ENCODE measurements at places on chromosomes 5 and 9.

DNA sequence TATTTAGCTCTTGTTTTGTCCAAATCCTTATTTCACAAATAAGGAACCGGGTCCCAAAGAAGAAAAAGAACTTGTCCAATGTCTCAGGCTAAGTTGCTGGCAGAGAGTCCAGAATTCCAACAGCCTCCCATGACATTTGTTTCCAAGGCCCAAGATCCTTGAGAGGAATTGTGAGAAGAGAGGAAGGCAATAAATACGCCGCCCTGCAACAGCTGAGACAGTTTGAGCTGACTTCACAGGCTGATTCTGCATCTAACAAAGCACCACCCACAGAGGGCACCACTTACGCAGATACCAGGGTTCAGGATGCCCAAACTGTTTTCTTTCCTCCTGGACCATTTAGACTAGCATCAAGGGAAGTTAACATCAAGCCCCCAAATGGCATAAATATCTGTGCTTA is 211.3 kb downstream of the FAM114A2 start:
- no peak for DNase-seq

DNA sequence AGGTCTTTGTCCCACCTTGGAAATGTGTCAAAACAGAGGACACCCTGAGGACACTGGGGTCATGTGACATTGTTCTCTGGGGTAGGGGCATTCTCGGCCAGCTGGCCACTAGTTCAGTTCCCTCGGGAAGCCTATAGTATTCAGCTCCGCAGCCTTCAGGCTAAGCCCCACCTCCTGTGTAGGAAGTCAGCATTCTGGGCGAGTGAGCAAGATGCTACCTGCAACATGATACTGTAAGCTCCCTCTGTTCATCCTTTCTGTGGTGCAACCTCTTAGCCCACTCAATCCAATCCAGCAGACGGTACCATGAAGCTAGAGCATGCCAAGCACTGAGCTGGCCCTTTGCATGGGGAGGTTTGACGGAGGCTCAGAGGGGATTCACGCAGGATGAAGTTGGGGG is 5.3 kb downstream of the NTNG2 start:
- DNase-seq = no peak

GRCh38 chr5:154286557-154286956 is 96.0 kb downstream of the GALNT10 start:
- DNase-seq = no peak

DNA sequence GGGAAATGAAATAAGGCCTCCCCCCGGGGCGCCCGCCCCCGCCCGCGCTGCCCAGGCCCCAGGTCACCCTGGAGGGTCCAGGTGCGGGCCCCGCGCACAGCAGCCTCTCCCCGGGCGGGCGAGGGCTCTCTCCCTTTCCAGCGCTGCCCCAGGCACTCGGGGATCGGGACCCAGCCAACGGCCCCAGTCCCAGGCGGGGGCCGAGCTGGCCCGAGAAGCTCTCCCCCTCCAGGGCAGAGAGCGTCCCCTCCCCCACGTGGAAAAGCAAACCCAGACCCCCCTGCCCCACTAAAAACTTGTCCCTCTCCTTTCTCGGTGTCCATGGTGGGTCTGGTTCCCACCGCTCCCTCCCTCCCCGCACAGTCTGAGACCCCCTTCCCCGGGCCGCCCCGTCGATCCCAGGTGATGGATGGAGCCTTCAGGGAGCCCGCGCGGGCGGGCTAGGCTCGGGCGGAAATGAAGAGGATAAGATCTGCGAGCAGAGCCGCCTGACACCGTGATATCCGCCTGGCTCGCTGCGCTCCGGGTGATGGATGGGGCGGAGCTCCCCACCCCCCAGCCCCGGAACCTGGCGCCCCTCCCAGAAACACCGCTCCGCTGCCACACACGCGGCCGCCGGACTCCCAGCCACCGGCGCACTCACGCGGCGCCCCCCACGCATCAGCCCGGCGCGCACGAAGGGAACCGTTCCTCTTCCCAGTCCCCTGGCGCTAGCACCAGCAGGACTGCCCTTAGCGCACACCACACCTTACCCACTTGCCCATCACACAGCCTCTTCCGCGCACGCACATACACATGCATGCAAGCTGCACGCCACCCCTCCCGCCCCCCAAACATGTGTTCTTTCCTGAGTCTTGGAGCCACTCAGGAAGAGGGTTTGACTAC is 81.7 kb upstream of the ZBTB43 start:
- DNase-seq = peak; percentile 66

DNA sequence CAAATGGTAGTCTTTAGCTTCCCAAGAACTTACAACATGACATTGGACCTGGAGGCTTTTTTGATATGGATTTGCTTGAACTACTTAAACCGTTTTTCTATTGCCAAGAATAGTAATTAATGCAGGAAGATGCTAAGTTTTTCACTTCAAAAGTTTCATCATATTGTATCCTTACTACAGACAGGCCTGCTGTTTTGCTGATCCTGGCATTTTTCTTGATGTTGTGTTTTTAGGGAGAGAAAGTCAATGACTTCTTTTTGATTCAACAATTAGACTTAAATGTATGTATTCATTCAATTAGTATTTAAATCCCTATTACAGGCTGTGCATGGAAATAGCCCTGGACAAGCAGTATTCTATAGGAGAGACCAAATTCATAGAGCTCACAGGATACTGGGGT is 172.7 kb downstream of the TRPM3 start:
- DNase-seq = no peak

DNA sequence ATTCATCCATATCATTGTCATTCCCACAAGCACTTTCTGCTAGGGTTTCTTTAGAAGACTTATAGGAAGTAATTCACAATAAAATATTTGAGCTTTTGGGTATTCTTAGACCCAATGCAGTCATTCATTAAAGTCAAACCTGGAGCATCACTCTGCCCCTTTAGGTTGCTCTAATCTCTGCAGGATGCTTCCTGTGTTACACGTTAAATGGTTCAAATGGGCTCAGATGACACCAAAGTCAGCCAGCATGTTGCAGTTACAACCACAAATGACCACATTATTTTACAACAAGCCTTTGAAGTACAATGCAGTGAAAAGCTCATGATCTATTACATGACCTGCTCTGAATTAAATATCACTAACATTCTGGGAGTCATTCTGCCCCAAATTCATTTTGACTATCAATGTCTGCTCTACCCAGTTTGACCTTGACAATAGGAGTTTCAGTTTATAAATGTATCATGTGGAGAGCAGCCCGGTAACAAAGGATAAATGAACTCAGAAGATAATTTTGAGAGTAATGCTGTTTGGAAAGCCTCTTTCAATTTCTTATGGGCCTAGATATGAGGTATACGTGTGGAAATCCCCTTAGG is 668.6 kb upstream of the DMAC1 start:
- no peak for DNase-seq

GRCh38 chr5:85108471-85108870 is 723.8 kb upstream of the EDIL3 start:
- DNase-seq = no peak

GRCh38 chr5:34854459-34855174 is 15.7 kb downstream of the TTC23L start:
- no peak for DNase-seq

DNA sequence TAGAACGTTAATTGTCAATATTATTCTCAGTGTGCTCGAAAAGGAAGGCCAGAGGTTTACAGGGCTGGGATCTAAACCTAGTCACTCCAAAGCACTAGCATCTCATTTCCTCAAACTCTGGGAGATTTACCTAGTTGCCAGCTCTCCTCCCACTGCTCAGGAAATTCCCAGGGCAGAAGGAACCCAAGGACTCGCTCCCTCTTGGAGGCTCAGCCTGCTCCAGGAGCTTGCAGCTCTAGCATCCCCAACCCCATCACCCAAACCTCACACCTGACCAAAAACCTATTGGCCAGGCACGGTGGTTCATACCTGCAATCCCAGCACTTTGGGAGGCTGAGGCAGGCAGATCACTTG is 26.0 kb downstream of the SERINC5 start:
- no peak for DNase-seq

DNA sequence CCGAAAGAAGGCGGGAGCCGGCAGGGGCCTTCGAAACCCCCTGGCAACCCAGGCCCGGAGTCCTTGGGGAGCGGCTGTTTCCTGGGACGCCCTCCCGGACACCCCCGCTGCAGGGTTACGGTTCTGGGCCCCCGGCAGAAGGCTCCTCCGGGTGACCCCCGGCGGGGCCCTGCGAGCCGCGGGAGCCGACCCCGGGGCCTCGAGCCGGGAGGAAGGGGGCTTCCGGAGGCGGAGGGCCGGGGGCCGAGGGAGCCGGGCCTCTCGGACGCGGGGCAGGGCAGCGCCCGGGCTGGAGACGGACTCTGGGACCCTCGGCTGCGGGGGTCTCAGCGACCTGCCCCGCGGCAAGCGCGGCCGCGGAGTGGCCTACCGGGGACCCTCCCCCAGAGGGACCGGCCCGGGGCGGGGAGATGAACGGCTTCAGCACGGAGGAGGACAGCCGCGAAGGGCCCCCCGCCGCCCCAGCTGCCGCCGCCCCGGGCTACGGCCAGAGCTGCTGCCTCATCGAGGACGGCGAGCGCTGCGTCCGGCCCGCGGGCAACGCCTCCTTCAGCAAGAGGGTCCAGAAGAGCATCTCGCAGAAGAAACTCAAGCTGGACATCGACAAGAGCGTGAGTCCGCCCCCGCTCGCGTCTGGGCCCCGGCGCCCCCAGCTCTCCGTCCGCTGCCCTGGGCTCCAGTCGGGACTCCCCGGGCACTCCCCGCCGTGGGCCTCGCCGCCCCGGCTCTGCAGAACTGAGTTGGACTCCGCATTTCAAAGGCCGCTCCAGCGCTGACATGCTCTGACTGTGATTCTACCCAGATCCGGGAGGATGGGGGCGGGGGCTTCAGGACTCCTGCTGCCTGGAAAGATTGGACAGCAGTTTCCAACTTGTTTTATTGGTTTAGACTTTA is 645 bp downstream of the SAP30L start:
- DNase-seq = peak; percentile 68

DNA sequence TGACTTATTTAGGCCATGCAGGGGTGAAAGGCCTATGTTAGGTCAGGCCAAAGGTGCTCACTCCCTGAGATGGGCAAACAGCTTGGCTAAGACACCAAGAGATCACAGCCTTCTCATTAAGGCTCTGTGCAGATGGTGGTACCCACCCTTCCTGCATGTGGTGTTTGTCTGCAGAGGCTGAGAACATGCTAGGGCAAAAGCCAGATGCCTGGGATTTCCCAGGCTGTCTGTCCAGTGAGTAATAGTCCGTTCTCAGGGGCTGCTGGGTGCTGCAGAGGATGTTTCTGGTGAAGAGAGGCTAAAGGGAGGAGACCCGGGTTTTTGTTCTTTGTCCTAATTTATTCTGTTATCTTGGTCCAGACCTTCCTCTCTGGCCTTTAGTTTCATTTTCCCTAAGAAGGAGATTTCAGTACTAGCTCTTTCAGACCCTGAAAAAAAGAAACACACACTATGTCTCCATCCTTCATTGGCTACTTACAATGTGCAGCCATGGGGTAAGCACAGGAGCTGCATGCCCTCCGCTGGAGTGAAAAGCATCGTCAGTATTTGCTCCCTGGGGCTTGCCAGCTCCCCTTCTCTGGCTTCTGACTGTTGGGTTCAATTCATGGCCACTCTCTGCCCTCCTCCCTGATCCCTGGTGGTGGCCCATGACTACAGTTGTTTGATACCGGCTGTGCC is 23.4 kb upstream of the GLRA1 start:
- DNase-seq = no peak

DNA sequence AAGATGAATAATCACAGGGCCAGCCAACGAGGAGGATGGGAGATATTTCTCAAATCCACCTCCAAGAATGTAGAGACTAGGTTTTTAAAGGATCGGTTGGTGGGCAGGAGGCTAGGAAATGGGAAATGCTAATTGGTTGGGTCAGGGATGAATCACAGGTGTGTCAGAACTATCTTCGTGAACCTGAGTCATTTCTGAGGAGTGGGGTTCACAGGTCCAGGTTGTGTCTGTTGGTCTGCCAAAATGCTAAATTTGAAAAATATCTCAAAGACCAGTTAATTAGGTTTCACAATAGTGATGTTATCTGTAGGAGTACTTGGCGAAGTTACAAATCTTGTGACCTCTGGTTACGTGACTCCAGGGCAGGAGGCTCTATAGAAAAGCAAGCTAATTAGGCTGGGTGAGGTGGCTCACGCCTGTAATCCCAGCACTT is 2.6 kb upstream of the PLAA start:
- DNase-seq = no peak

GRCh38 chr5:130874861-130875417 is 290.1 kb downstream of the HINT1 start:
- no peak for DNase-seq

GRCh38 chr5:165425594-165425993 is 1920.2 kb downstream of the MAT2B start:
- no peak for DNase-seq

GRCh38 chr5:124104344-124104743 is 592.4 kb downstream of the CSNK1G3 start:
- DNase-seq = no peak

DNA sequence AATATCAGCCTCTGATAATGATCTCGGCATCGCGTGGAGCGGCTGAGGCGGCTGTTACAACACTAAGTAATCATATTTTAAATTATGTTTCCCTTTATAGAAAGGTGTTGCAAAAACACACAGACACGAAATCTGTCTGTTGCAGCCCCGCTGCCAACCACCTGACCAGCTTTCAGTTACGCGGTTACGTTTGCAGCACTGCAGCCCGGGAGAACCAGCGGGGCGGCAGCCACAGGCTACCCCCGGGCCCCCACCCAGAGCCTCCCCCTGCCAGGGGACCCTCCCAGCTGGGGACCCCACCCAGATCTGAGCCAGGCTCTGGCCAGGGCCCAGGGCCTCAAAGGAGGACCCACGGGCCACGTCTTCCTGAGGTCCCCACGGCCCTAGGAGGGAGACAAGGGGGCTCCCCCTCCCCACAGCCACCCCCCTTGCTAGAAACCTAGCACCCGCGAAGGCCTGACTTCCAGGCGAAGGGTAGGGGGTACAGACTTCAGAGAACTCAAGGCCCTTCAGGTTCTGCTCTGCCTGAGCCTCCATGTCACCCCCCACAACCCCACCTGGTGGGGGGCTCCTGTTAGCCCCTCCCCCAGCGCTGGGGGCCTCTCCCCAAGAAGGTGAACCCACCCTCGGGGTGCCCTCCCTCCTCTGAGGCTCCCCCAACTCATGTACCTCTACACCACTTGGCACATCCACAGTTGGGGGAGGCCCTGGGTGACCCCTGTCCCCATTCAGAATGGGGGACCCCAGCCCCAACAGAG is 6.0 kb downstream of the NACC2 start:
- no peak for DNase-seq

GRCh38 chr9:137682428-137683105 is 63.8 kb downstream of the EHMT1 start:
- DNase-seq = no peak
